HEK293T (cell line): ENCODE measurements at places on chromosomes 1 and 21.

GRCh38 chr21:46115441-46116188 is 17.7 kb downstream of the COL6A2 start:
- DNase-seq: no peak

DNA sequence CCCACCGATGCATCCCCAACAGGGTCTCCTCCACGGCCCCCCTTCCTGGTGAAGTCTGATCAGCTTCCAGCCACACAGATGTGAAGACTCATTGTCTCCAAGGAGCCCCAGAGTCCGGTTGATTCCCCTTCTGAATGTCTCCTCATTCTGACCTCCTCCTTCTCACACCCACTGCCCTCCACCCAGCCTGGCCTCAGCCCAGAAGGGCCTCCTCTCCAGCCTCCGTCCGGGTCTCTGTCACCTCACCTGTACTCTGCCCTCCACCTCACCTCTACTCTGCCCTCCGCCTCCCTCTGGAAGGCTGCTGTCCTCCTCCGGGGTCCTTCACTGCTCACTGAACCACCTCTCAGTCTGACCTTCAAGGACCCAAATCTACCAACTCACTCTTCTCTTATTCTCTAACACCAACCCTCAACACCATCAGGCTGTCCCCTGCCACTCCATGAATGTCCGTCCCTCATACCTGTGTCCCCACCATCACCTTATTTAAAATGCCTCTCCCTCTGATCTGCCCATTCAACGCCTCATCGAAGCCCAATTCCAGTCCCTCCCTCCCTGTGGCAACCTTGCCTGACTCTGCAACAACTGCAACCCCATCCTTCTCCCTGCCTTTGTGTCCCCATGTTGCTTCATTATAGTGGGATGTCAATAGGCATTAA is 201.2 kb downstream of the TOMM20 start:
- no peak for DNase-seq

- DNase-seq: no peak
Measured at GRCh38 chr1:154418062-154418921, 13.1 kb downstream of the IL6R start.

- no peak for DNase-seq
Measured at GRCh38 chr1:201358596-201358995, 18.9 kb downstream of the TNNT2 start.

GRCh38 chr1:74549932-74550331 is 37.5 kb upstream of the LRRC53 start:
- DNase-seq: no peak

DNA sequence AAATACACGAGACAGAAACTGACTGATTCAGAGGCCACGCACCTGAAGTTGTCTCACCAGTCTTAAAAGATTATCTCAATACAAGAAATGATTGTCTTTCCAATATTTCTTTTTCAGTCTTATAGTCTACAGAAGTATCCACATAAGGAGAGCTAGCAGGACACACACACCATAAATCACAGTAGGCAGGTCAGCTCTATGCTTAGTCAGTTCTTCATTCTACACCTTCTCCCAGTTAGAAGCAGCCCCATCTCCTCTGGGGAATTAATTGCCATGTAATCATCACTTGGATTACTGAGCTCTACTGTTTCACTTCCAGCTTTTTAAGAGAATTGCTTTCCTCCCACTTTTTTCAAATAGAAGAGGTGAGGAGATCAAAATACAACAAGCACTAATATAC is 59.6 kb downstream of the SMYD3 start:
- no peak for DNase-seq

DNA sequence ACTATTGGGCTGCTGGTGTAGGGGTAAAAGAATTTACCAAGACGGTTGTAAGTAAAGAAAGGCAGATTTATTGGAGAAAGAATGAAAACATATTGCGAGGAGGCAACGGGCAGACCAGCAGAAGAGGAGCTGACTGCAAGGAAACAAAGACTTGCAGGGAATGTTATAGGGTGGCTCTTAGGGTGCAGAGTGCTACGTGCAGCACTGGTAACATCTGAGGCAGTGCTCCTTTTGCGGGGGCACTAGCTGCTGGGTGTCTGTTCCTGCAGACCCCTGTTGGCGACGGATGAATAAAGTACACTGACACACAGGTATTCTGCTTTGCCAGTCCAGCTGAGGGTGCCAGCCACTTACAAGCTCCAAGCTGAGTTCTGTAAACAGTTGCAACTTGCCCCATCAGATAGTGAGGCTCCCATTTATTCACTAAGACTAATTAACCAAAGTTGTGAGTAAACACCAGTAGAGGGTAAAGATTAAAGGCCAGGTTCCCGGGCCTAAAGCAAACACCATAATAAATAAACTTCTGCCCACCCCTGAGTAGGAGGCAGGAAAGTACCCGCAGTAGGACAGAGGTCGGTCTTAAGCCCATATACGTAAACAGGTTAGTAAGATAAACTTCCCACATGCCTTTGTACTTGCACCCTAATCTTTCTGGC is 140.2 kb upstream of the KCNK1 start:
- DNase-seq: no peak

DNA sequence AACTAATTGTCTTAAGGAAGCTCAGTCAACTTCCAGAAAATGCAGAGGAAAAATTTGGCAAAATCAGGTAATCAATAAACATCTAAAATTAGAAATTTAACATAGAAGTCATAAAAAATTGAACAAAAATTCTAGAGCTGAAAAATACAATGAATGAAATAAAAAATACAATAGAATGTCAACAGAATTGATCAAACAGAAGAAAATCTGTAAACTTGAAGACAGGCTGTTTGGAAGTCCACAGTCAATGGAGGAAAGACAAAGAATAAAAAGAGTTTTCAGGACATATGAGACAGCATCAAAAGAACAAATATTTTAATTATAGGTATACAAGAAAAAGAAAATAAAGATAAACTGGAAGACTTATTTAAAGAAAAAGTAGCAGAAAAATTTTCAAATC is 469.0 kb downstream of the RWDD3 start:
- no peak for DNase-seq

- DNase-seq: no peak
Measured at GRCh38 chr1:245260110-245260882, 105.5 kb downstream of the KIF26B start.

DNA sequence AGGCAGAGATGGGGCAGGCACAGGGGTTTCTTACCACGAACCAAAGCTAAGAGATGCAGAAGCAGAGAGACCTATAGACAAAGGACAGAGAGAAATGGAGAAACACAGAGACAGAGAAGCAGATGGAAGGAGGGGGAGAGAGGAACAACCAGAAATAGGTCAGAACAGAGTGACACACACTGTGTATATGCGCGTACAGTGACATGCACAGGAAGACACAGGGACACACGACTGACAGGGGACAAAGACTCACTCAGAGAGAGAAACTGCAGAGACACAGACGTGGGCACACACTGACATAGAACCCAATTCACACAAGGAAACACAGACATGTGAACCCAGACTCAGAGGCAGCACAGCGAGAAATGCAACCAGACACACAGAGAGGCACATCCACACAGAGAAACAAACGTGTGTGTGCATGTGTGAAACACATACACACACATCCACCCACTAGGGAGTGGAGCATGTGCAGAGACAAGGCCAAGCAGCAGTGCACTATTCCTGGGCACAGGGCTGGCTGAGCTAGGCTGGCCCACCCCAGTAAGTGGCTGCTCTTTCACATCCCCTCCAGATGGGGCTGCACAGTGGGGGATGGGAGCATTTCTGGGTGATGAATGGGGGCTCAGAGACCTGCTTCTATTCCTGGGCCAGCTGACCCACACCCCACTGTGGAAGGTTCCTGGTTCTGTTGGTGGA is 123.4 kb upstream of the CSF3R start:
- DNase-seq: no peak

- no peak for DNase-seq
Measured at GRCh38 chr1:221279146-221279545, 399.9 kb downstream of the HLX start.

GRCh38 chr1:19128968-19129514 is 81.0 kb downstream of the UBR4 start:
- DNase-seq: no peak

- no peak for DNase-seq
Measured at GRCh38 chr1:103283371-103283770, 175.0 kb upstream of the COL11A1 start.

DNA sequence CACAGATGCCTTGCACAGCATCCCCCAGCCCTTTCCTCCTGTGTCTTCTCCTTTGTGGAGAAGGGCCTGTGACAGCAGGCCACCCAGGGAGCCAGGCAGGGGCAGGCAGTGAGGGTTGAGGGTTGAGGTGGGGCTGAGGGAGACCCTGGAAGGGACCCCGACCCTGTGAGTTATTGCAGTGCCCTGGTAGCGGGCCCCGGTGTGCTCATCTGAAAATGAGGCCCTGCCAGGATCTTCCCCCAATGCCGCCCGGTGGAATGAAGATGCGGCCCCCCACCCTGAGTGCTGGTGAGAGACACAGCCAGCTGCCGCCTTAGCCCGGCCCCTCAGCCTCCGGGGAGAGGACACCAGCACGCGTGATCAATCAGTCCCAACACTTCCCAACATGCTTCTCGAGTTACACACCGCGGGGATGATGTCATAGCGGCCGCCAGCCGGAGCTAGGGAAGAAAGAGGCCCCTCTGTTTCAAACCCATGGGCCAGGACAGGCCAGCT is 36.2 kb upstream of the ACTRT2 start:
- DNase-seq: peak; percentile 39

- DNase-seq: no peak
Measured at GRCh38 chr1:171280599-171280998, 32.3 kb downstream of the FMO1 start.

- DNase-seq: no peak
Measured at GRCh38 chr21:37079211-37079824, 6.3 kb downstream of the TTC3 start.

GRCh38 chr1:218751208-218751948 is 406.2 kb downstream of the TGFB2 start:
- no peak for DNase-seq

- DNase-seq: no peak
Measured at GRCh38 chr1:3211582-3212375, 142.8 kb downstream of the PRDM16 start.

DNA sequence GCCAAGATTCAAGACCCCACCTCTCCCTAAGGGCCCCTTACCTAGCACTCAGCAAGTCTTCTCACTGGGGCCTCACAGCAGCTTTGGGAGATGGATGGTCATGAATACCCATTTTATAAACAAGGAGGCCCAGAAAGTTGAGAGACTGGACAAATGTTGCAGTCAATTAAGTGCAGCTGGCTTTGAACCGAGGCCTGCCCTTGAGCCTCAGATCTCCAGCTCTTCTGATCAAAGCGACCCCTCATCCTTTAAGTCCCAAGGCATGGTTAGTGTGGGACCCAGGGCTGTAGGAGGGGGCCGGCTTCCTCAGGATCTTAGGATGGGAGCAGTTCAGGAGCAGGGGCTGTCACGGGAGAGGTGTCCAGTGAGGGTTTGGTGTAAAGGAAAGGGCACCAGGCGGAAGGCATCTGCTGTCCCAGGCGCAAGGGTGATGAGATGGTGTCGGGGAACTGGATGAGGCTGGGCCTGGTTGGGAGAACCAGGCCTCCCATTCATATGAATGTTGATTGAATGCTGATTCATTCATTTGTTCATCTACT is 5.1 kb upstream of the MTFR1L start:
- DNase-seq: no peak

GRCh38 chr21:38913120-38913892 is 107.6 kb downstream of the ETS2 start:
- peak; percentile 31 for DNase-seq

GRCh38 chr1:71088645-71089287 is 7.9 kb upstream of the ZRANB2 start:
- DNase-seq: no peak

GRCh38 chr1:82465024-82465423 is 664.3 kb downstream of the ADGRL2 start:
- no peak for DNase-seq

GRCh38 chr1:155127105-155127966 is at the start of gene EFNA1:
TSS of gene EFNA1 (plus strand) at chr1:155127876. CDS start at chr1:155127978, 102 bp downstream.
- DNase-seq: peak; percentile 71

DNA sequence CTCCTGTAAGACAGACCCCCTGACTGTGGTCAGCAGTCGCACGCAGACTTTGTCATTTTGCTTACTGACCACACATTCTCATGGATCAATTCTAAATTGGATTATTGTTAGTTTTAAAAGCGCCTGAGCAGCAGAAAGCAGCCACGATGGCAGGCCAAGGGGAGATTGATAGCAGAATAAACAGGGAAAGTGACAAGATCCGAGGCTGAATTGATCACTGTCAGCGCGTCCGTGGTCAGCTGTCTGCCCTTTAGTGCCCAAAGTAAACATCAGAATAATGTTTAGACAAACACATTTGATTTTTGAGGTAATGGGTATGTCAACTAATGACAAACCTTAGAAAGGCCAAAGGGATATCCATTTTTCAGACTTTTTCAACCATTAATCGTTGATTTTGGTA is 426.8 kb downstream of the SETD4 start:
- no peak for DNase-seq

GRCh38 chr1:236041631-236042618 is 23.0 kb downstream of the NID1 start:
- no peak for DNase-seq

GRCh38 chr1:89538361-89538760 is 13.7 kb downstream of the LRRC8B start:
- DNase-seq: no peak

GRCh38 chr1:46772571-46772970 is 26.3 kb upstream of the CYP4B1 start:
- DNase-seq: no peak

- peak; percentile 68 for DNase-seq
Measured at GRCh38 chr1:28580722-28581530, 11.1 kb upstream of the RAB42 start.

DNA sequence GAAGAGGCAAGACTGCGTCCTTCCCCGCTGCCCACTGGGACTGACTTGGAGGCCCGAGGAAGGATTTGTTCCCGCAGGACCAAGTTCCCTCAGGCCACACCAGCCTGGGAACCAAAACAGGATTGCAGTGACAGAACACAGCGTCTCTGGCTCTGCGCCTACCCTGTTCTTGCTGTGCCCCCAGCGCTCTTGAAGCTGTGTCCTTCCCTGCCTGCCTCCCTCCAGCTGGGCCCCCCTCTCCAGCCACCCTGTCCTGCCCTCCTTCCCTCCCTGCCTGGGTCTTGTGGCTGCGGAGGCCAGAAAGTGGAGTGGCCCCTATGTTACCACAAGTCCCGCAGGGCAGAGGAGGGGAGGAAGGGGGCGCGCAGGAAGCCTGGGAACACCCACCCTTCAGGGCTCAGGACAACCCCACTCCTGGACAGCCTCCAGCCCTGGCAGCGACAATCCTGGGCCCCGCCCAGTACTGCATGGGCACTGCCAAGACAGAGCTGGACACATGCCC is 164.9 kb downstream of the DYRK1A start:
- no peak for DNase-seq
